Effector CD8-positive, alpha-beta T cell (primary cell): ENCODE measurements at places on chromosomes 12 and 14.

DNA sequence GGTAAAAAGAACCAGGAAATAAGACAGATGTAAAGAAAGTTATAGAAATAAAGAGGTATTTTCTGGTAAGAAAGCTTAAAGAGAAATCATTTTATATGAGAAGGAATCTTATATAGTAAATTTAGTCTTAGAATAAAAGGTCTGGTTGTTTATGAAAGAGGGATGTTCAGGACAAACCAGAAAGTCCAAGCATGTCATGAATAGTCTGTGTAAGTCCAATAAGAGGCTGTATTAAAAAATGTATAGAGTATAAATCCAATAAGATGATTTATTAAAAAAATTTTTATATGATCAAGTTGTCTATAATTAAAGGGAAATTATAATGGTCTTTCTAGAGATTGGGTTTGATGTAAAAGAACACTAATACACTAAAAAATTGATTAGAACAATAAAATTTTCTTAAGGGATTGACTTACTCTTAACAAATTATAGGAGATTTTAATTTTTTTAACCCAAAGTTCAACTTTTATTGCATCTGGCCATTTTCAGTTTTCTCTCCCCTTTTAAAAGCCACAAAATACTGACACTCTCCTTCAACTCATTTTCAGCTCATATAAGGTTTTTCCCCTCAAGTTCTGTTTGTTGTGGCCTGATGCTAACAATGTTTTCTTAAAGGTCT lies 35.1 kb downstream of the ST8SIA1 start:
- no peak for DNase-seq

- no peak for DNase-seq
Measured at GRCh38 chr14:74886001-74886400, 4.3 kb downstream of the DLST start.

GRCh38 chr14:75342762-75343599 lies 64.4 kb downstream of the FOS start:
- no peak for DNase-seq

- no peak for DNase-seq
Measured at GRCh38 chr14:103384450-103385151, 614 bp upstream of the MARK3 start.

DNA sequence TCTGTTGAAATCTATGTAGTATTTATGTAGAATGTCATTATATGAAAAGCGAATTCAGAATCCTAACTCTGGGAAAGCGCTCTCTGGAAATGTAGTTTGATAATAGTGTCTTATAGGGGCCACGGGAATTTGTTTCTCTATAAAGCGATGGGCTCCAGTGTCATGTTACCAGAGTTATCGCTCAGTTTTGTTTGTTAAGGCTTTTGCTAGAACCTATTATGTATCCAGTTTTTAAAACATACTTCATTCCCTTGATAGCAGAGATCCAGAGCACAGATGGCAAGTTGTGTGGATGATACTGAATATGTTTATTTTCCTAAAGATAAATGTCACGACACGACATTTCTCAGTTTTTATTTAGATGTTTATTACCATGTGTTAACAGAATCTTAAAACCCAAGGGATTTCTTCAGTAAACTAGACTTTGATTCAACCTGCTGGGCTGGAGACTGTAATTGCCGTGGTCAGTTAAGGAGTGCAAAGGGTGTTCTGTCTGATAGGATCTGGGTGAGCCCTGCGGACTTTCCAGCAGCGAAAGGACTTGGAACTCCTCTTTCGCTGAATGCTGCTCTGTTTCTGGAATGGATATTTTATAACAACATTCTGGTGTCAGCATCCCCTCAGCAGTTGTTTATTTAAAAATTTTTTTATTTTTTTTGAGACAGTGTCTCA lies 1.7 kb upstream of the DNAH10 start:
- DNase-seq = no peak

DNA sequence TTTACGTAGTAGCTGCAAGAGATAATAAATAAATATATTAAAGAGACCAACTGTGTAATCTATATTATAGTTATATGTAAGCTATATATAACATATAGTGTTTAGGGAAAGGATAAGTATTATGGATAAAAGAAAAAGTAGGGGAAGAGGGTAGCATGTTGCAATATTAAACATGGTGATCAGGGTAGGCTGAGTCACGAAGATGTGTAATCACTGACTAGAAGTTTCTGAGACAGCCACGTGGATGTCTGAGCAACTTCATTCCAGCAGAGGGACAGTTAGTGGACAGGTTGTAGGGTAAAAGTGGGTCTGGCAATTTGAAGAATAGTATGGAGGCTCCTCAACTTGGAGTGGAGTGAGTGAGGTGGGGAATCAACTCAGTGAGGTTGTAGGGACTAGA lies 109.7 kb downstream of the ANO4 start:
- DNase-seq = no peak

DNA sequence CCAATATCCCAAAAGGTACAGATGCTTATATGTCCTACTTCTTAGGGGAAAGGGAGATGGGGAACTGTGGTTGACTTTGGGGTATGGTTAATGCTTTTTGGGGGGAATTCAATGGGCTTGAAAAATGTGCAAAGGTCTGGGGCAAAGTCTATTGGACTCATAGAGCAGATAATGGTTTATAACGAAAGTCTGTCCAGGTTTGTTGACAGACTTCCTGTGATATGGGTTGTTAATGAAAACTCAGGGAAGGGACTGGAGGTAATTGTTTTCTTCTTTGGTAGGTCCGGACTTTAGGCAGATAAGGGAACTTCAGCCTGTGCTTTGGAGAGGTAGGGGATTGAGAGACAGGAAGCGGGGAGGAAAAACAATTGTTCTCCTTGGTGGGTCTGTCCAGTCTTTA lies 46.2 kb upstream of the LTA4H start:
- no peak for DNase-seq
